ENCODE measurements at places on chromosomes 13 and 19. TPM values are rescaled to one million over a fixed set of nuclear protein-coding genes. Genes with fewer than 3 reads are reported as not detected.
A peak's percentile ranks its signal among the peaks of the same experiment; 100 is the strongest.

GRCh38 chr19:15028490-15028889 lies 20.8 kb upstream of the CASP14 start:
- no peak for DNase-seq

GRCh38 chr19:3570606-3571011 lies 2.1 kb upstream of the HMG20B start:
- DNase-seq = no peak

CYP4F8 gene
- 0.08 TPM for polyA plus RNA-seq

DNA sequence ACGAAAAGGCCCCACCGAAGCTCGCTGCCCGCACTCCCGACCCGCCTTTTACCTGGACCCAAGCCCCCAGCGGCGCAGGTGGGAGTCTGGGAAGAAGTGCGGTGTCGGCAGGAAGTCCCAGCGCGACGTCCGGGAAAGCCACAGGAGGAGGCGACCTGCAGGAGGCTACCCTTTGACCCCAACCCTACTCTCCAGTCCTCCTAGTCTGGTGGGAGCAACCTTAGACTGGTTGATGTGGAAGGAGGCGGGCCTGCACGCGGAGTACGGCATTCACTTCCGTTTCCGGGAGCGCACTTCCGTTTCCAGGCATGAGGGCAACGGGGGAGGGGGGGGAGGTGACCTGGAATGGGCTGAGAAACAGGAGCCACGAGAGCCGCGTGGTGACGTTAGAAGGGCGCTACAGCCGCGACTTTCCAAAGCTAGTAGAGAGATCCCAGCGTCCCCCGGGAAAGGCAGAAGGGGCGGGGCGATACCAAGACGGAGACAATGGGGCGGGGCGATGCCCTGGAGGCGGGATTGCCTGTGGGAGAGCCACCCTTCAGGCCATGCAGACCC lies 28.5 kb downstream of the ZNF266 start:
- DNase-seq = peak; percentile 86

DNA sequence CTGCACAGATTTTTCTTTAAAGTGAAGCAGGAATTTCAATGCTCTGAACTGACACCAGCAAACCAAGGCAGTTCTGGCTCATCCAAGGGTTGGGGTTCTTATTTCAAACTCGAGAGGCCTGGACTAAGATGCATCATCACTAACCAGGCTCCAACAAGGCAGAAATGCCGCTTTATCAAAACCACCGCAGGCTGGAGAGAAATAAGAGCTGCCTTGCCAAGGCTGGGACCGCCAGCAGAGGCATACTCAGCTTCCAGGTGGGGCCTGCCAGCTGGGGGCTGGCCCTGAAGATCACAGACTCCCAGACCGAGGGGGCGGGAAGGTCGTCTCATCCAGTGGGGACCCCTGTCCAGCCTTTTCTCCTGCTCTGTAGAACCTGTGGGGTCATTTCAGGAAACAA lies 37.4 kb upstream of the GAS6 start:
- no peak for DNase-seq

DNA sequence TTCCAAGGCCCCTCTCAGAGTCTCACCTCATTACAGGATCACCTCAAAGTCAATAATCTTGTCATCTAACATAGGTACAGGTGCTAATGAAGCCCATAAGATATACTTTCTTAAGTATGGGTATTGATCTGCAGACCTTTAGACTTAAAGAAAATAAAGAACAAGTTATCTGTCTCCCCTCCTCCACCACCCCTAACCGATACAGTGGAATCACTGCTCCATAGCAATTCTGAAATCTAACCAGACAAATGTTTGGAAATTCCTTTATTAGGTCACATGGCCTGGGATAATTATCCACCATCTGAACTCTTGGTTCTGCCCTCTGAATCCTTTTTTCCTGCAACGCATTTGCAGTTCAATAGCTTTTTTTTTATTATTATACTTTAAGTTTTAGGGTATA lies 4.5 kb upstream of the ZNF470 start:
- DNase-seq = no peak

GRCh38 chr13:101018720-101019119 lies 344.1 kb upstream of the TMTC4 start:
- no peak for DNase-seq

GRCh38 chr13:69793783-69794453 lies 313.7 kb upstream of the ATXN8OS start:
- no peak for DNase-seq

DNA sequence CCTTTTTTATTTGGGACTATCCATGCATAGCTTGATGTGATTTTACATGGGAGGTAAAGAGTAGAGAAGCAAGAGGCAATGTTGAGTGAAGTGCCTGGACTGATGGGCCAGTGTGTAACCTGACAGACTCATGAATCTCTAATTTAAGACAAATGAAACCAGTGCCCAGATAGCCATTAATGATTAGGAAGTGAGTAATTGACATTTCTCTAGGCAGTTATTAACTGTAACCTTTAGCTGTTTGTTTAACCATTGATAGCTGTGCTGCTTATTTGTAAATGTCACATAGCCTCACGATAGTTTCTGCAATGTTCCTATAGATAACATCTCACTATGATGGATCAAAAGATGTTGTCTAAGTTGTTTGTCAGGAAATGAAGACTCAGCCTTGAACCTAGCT lies 1047.5 kb upstream of the SPRY2 start:
- no peak for DNase-seq

GRCh38 chr13:101982903-101983302 lies 418.9 kb downstream of the FGF14 start:
- DNase-seq = no peak

CGB2 gene
- not detected for polyA plus RNA-seq

GRCh38 chr13:112187527-112188297 lies 120.8 kb downstream of the SOX1 start:
- DNase-seq = no peak

- no peak for DNase-seq
These were observed 40.4 kb downstream of the SACS start for GRCh38 chr13:23392925-23393645.

- no peak for DNase-seq
These were observed 407.3 kb downstream of the DACH1 start for GRCh38 chr13:71459708-71460107.

GRCh38 chr13:52851137-52851962 lies 2.9 kb upstream of the PCDH8 start:
- DNase-seq = no peak

- no peak for DNase-seq
These were observed 929.3 kb upstream of the SLITRK5 start for GRCh38 chr13:86741762-86742285.

DNA sequence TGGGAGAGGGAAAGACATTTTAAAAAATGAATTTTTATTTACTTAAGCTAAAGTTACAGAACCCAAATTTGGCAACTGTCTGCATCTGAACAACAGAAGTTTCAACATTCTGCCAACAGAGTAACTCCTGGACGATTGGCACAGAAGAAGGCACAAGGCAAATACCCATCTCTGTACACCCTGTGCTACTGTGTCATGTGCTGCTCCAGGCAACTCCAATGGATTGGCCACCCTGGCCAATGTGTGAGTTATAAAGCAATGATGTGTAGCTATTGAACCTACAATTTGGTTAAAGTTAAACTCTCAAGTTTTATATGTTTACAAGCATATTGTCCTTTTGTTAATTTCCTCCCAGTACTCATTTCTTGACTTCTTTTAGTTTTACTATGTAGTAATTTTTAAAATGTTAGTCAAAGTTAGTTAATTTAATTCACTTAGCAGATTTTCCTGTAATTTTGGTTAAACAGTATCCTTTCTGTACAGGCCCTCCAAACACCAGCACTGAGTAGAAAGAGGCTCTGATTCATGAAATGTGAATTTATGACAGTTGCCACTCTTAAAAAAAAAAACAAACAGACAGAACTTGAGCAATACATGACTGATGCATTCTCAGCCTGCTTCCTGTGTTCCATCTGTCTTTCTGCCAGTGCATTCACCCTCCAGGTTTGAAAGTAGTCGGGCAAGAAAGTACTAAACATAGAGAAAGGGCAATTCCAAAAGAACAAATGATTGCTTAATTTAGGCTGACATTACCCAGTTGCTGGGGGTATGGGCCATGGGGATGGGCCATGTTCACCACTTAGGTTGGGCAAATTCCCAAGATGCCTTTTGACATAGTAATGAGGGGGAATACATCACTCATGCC lies 5.9 kb downstream of the STARD13 start:
- no peak for DNase-seq

CGB5 gene
- polyA plus RNA-seq = not detected

- no peak for DNase-seq
These were observed 5.5 kb upstream of the IFI30 start for GRCh38 chr19:18167975-18168645.

DNA sequence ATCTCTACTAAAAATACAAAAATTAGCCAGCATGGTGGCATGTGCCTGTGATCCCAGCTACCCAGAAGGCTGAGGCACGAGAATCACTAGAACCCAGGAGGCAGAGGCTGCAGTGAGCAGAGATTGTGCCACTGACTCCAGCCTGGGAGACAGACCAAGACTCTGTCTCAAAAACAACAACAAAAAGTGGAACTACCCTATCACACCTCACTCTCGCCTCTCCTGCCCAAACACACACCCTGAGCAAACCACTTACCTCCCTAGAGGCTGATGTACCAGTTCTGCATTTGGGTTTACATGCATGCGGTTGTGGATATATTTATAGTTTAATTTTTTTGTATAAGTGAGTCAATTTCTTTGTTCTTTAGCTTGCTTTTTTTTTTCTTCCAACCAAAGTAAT lies 7.7 kb upstream of the PTOV1 start:
- DNase-seq = no peak

LGALS4 gene
- 2.0 TPM for polyA plus RNA-seq

DNA sequence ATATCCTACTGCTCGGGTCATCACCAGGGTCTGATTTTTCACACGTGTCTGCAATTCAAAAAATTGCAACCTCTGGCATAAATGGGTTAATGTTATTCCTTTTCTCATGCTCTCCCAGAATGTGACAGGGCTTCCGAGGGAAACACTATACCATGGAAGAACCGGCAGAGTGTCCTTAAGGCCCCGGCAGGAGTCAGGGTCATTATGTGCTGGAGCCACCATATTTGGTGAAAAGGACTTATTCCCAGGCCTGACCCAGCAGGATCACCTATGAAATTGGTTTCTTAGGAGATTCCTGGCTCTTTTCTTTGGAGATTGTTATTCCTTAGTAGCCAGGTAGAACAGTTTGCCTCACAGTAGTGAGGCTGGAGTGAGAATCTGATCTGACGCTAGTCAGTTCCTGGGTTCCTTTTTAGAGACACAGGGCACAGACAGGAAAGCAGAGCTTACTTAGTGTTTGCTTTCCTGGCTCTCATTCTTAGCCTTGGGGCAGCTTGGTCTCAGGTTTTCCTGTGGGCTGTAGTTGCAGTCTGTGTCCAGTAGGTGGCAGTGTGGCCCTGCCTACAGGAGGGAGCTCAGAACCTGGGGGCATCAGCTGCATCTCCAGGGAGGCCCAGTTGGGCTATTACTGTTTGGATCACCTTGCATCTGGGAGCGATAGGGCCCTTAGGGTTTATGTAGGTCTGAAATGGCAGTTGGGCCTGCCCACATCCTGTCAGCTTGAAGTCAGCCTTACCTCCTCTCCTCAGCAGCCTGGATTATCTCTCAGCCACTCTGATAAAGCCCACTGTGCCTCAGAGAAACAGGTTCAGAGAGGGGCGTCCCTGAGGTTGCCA lies 12.4 kb downstream of the SNRNP70 start:
- peak; percentile 65 for DNase-seq

DNA sequence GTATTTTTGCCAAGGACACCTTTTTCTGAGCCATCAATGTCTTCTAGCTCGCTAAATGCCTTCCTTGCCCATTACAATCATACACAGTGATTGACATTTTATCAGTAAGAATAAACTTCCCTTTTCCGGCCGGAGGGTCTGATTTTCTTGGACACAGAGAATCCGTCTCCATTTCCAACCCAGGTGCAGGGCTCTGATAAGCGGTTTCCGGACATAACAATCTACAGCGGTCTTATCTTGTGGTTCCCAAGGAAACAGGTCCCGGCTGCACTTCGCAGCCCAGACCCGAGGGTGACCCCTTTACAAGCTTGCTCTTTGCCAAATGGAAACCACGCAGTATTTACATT lies 5.1 kb upstream of the ZNF77 start:
- no peak for DNase-seq

All from left kidney (tissue), 8 donors.